ENCODE measurements at places on chromosomes 6 and 20. TPM values are rescaled to one million over a fixed set of nuclear protein-coding genes. Genes with fewer than 3 reads are reported as not detected.

GRCh38 chr20:32511358-32512046 is 73.6 kb downstream of the NOL4L start:
- peak; percentile 21 for DNase-seq

DNA sequence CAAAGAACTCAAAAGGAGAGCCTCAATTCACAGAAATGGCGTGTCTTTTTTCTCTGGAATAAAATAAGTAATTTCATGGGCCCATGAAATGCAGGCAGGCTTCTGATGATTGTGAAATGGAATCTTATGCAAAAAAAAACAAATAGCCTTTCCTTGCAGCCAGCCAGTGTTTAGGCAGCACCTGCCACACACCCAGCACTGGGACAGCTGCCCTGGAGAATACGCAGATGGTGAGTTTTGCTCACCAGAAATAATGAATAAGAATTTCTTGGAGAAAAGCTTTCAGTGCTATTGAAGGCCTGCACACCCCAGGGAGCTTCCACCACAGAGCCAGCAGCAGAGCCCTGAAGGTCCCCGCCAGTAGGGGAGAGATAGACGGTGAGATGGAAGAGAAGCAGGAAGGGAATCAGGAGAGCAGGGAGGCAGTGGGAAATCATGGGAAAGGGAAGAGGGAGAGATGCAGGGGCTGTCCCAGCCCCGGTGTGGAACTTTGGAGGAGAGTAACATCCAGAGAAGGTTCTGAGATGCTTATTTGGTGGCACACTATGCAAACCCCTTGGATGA is 54.9 kb downstream of the PXDC1 start:
- no peak for DNase-seq

- DNase-seq: no peak
Observed at GRCh38 chr6:125957845-125958244, 1.3 kb downstream of the HINT3 start.

DNA sequence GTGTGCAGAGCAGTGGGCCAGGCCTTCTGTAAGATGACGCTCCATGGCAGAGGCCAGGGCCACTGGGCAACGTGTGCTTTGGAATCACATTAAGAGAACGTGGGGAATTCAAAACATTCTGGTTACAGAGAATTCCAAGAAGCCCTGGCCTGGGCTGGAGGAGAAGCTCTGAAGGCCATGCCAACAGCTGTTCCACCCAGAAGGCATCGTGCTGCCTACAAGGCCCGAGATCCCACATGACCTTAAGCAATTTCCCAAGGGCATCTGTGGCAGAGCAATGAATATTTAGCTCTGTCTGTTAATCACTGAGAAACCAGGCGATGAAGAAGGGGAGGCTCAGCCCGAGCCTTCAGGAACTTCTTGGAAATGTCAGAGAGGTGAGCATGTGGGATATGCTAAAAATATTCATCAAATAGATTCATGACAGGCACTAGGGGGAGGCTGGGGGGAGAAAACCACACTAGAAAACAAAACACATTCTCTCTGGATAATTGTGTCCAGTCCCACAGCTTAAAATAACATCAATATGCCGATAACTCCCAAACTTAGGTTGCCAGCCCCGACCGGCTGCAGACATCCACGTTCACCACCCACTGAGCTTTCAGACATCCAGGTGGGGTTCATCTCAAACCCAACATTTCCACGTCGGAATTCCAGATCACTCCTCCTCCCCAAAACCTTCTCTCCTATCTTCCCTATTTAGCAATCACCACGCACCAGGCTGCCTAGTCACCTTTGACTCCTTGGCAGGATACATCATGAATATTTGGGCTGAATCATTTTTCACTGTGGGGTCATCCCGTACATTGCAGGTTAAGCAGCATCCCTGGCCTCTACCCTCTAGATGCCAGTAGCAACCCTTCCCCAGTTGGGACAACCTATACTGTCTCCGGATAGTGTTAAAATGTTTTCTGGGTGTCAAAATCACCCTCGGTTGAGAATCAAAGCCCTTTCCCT is 6.6 kb downstream of the SULF2 start:
- DNase-seq: no peak

- no peak for DNase-seq
Observed at GRCh38 chr6:154709621-154710020, 23.6 kb upstream of the SCAF8 start.

GRCh38 chr20:46938434-46938833 is 43.8 kb downstream of the EYA2 start:
- DNase-seq: no peak

SEMG1 gene
- total RNA-seq: not detected

GRCh38 chr20:49534255-49534712 is 33.7 kb downstream of the PTGIS start:
- DNase-seq: no peak

Data from activated naive CD4-positive, alpha-beta T cell treated with anti-CD3 and anti-CD28 coated beads, Interleukin-2, amount 50 U/mL, for 72 hours (primary cell).